RPMI8226 (cell line): ENCODE measurements at places on chromosomes 13 and 19.

- no peak for DNase-seq
Measured at GRCh38 chr13:96646101-96646500, 348.2 kb downstream of the OXGR1 start.

GRCh38 chr13:48819376-48819775 is 156.3 kb upstream of the FNDC3A start:
- DNase-seq, result no peak

DNA sequence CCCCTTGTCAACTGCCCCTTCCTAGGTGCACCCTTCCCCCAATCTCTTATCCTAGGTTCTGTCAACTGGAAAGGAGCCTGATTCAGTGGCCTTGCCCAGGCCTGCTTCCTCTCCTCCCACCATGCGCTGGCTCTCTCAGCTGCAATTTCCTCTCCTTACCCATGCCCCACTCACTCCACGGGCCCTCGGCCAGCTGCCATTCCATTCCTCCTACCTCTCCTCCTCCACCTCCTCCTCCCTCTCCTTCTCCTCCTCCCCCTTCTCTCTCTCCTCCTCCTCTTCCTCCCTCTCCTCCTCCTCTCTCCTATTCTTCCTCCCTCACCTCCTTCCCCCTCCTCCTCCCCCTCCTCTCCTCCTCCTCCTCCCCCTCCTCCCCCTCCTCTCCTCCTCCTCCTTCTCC is 9.6 kb upstream of the TIMM44 start:
- DNase-seq, result no peak

DNA sequence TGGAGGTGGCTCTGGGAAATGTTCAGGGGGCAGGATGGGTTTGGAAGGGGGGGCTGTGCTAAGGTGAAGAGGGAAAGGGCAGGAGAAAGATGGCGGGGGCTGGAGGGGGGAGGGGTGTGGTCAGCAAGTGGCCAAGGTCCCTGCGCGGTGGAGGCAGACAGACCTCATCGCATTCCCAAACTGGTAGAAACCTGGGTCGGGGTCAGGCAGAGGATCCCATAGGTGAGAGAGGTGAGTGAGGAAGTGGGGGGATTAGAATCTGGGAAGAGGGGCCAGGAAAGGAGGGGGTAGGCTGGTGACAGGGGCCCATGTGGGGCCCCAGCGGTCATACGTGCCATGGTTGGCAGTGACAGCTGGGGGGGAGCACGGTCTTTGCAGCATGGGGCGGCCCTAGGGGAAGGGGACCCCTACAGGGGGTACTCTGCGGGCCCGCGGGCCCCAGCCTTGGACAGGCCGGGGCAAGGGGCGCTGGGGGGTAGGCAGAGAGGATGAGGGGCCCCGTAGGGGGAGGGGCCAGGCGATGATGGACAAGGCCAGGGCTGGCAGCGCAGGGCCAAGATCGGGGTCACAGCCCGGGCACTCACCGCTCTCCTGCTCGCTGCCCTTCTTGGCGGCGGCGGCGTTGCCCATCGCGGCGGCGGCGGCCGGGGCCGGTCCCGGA is 514 bp downstream of the PRKACA start:
- peak; percentile 25 for DNase-seq

DNA sequence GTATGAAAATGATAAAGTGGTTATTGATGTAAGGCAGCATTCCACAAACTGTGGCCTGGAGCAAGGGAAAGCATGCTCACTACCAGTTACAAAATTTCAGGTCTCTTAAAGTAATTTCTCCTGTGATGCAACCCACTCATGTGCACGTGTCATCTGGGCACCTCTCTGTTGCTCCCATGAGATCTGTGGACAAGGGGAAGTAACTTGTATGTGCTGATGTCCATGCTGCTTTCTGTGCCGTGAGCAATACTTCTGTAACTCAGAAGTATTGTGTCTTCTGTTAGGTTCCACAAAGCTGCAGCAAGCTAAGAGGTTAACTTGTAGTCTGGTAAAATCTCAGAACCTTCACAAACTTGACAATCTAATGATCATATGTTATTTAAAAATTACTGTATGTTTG is 930.0 kb upstream of the SLITRK6 start:
- no peak for DNase-seq

DNA sequence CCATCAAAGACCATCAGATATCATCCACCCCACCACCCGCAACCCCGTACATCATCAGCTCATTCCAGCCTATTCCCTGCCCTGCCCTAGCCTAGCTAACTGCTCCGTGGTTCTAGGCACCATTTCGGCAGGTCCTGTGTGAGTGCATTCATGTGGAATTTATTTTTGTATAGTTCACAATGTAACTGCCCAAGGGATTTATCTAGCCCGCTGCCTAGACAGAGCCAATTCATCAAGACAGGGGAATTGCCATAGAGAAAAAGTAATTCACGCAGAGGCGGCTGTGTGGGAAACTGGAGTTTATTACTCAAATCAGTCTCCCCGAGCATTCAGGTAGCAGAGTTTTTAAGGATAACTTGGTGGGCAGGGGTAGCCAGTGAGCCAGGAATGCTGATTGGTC is 109.2 kb upstream of the UBL3 start:
- no peak for DNase-seq

DNA sequence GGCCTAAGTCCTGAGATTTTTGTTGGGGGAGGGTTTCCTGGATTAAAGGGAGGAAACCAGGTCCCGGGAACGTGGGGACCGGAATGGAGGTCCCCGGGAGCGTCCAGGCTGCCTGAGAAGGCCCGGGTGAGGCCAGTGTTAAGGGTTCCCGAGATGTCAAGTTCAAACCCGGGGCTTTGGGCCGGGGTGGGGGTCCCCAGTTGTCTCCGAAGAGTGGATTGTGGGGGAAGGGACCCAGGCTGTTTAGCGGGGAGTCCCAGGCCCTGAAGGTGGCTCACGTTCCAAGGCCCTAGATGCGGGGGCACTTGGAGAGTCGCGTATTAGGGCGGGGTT is 262 bp downstream of the COX7A1 start:
- DNase-seq, result no peak

GRCh38 chr19:38543807-38544568 is 73.8 kb downstream of the MAP4K1 start:
- DNase-seq, result peak; percentile 55

DNA sequence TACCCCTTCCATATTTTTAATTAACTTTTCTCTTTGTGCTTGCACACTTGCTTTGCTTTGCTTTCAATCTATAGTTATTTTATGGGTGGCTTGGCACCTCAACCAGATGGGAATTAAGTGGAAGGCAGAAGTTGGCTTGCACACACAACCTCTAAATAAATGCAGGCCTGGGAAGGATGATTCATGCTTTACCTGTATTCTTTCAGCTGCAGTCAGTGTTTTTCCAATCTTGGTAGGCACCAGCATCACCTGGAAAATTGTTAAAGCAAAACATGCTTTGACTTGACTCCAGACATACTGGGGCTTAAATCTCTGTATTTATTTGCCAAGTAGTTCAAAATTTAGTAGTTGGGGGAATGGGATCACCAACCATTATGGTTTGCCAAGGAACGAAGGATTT is 543.0 kb downstream of the GPC6 start:
- DNase-seq, result no peak

GRCh38 chr13:22648320-22648801 is 532.4 kb upstream of the SGCG start:
- no peak for DNase-seq

GRCh38 chr13:113448885-113449692 is 4.2 kb downstream of the ADPRHL1 start:
- peak; percentile 97 for DNase-seq

DNA sequence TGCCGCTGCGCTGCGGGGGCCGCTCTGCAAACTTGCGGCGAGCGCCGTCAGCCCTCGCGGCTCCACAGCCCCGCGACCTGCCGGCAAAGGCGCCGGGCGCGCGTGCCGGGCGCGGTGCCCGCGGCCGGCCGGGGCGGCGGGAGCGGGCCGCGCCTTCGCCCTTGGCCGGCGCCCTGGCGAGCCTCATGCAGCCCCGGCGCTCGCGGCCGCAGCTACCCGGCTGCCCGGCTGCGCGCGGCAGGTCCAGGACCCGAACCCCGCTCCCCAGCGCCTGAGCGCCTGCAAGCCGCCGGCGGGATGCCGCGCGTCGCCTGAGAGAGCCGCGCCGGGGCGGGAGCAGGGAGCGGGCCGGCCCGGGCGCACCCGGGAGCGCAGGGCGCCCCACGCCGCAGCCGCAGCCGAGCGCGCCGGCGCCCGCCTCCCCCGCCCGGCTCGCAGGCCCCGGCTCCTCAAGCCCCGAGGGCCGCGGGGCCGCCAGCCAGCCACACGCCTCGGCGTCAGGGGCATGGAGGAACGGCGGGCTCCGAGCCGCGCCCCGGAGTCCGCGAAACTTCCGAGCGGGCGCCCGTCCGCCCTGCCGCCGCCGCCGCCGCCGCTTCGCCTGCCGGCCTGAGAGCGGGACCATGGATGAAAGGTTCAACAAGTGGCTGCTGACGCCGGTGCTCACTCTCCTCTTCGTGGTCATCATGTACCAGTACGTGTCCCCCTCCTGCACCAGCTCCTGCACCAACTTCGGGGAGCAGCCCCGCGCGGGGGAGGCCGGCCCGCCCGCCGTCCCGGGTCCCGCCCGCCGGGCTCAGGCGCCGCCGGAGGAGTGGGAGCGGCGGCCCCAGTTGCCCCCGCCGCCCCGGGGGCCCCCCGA is 564 bp downstream of the HS6ST3 start:
- peak; percentile 8 for DNase-seq

DNA sequence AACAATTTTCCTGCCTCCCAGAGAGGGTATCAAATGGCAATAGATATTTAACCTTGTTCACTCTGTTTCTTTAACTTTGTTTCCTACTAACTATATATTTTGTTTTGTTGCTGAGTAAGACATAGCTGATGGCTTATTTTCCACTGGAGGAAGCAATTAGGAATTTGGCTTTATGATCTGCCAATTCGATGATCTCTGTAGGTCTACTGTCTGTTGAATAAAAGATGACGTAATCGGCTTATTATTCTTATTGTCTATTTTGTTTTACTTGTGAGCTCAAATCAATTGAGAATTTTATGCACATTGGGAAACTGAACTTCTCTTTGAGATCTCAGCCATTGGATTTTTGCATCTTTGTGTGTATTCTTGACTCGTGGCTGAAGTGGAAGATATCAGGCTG is 862.6 kb downstream of the EFNB2 start:
- no peak for DNase-seq

GRCh38 chr19:13091400-13092157 is 11.1 kb downstream of the LYL1 start:
- DNase-seq, result no peak

- no peak for DNase-seq
Measured at GRCh38 chr13:110312339-110313031, 5.4 kb downstream of the COL4A2 start.

DNA sequence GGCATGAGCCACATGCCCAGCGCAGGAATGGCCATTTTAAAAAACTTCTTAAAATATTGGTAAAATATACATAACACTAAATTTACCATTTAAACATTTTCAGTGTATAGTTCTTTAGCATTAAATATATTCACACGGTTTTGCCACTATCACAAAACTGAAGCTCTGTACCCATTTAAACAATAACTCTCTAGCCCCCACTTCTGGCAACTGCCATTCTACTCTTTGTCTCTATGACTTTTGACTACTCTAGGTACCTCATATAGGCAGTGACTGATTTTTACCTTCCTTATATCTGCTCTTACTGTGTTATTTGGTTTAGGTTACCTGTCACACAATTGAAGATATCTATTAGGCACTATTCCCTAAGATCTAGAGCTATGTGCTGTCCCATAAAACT is 2.3 kb upstream of the KBTBD7 start:
- DNase-seq, result peak; percentile 9

GRCh38 chr13:35814605-35815011 is 316.6 kb downstream of the DCLK1 start:
- no peak for DNase-seq

DNA sequence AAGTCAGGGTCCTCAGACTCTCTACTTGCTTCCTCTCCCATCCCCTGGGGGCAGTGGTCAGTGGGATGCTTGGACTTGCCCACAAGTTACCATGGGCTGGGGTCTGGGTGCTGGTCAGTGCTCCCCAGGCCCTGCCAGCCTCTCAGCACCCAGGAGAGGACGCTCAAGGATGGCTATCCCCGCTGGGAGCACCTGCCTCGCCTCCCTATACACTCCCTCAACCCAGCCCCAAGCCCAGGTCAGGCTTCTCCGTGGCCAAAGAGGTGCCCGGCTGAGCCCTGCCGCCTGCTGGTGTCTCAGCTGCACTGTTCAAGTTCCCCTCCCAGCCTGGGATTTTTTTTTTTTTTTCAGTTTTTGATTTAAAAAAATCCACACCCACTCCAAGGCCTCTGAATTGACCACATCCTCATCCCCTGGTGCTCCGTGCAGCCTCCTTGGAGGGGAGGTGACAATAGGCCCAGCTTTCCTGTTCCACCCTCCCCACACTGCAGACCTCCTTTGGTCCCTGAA is 10.8 kb downstream of the F2RL3 start:
- peak; percentile 73 for DNase-seq

DNA sequence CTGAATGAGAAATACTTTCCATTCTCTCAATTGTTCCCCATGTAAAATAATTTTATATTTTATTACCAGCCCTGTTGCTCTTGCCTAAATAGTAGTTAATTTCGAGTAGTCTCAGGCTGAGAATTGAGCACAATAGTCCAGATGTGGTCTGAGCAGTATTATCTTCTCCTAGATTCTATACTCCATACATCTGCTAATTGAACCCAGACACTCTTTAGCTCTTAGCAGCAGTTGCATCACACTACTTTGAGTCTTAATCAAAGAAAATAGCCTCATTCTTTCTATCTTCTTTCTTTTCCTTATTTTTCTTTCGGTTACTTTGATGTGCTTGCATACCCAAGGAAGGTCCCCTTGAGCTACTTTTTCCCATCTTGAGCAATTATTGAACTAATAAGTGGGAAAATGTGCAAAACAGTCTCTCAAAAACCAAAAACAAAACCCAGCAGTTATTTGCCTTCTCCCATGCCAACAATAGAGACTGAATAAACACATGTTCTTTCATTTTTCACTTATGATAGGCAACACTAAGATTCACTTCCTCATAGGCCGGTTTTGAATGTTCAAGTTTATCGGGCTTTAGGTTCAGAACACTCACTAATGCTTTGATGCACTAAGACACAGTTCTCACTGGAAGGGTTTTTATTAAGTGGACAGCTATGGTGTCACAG is 204.5 kb downstream of the POU4F1 start:
- no peak for DNase-seq

GRCh38 chr19:3041761-3042620 is 12.9 kb upstream of the TLE2 start:
- no peak for DNase-seq

GRCh38 chr19:41449079-41449864 is 6.3 kb downstream of the ERICH4 start:
- peak; percentile 64 for DNase-seq

DNA sequence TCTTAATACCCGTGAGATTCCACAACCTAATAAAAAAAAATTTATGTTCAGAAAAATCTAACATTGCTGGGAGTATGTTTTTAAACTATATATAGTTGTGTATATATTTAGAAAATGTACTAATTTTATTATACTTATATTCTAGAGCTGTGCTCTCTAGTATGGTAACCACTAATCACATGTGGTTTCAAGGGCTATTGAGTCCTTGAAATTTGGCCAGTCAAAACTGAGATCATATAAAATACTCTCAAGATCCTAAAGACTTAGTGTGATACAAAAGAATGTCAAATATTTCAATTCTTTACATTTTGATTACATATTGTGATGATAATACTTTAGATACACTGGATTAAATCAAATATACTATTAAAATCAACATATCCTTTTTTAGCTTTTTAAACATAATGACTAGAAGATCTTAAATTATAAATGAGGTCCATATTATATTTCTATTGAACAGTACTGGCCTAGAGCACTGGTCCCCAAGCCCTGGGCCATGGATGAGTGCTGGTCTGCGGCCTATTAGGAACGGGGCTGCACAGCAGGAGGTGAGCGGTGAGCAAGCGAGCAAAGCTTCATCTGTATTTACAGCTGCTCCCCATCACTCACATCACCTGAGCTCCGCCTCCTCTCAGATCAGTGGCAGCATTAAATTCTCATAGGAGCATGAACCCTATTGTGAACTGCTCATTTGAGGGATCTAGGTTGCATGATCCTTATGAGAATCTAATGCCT is 176.5 kb upstream of the NBEA start:
- no peak for DNase-seq
